Activated effector memory CD4-positive, alpha-beta T cell treated with anti-CD3 and anti-CD28 coated beads, Interleukin-2, amount 50 U/mL, for 16 hours (primary cell): ENCODE measurements at places on chromosomes 11 and 22.

GRCh38 chr11:67601098-67601497 lies 5.6 kb upstream of the NDUFV1 start:
- no peak for DNase-seq

DNA sequence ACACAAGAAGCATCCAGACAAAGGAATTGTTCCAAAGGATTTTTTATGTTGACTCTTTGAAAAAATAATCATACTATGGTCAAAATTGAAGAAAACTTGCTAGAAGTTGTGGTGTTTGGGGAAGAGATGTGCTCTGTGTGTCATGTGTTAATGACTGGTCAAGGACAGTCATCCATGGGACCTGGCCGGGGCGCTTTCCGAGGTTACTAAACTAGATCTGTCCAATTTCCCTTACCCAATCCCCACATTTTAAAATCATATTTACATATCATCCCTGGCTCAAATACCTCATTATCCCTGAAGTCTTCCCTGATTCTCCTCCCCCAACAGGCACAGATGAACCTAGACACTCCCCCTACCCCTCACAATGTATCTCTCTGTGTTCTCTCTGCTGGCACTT lies 289.4 kb downstream of the TENM4 start:
- DNase-seq: no peak

DNA sequence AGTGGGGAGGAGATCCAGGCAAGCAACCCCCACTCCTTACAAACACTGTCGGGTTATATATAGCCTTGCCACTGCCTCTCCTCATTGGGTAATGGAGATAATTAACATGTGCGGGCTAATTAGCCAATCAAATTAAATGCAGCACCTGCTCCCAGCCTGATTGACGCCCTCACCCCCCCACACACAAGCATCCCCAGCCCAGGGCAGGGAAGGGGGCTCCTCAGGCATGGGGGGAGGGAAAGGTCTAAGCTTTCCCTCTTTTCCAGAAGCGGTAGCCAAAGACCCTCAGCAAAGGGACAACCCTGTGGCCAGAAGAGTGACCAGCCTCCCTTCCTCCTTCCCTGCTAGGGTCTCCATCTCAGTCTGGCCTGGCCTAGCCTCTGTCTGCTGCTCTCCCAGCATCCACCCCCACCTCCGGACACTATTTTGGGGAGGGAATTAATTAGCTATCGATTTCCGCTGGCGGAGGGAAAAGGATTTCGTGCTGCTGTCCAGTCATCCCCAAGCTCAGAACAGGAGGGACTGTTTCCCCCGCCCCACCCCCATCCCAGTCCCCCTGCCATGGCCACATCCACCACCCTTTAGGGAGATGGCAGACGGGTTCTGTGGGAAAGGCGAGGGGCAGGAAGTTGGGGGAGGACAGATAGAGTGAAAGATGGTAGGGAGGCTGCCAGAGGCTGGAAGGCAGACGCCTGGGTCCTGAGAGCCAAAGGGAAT lies 7.1 kb downstream of the NRXN2 start:
- no peak for DNase-seq

DNA sequence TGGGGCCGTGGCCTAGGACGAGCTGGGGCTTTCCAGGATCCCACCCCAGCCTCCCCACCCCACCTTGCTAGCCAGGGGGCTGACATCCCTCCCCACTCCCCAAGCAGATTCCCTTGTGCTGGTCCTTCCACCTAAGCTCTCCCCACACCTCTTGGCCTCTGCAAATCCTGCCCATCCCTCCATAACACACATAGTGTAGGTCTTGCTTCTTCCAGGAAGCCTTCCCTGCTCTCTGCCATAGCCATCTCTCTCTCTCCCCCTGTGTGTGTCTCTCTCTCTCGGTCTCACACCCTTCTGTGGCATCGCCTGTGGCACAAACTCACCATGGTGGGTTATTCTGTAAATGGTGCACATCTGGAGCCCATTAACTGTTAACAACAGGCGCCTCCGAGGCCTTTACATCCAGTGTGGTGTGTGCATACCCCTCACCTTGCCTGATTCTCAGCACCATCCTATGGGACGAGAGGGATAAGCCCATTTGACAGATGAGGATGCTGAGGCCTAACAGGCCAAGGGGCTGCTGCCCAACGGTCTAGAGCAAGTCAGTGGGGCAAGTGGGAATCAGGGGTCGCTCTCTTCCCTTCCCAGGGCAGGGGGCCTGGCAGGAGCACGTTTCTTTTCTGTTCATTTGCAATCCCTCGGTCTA lies 22.2 kb upstream of the PICK1 start:
- no peak for DNase-seq

DNA sequence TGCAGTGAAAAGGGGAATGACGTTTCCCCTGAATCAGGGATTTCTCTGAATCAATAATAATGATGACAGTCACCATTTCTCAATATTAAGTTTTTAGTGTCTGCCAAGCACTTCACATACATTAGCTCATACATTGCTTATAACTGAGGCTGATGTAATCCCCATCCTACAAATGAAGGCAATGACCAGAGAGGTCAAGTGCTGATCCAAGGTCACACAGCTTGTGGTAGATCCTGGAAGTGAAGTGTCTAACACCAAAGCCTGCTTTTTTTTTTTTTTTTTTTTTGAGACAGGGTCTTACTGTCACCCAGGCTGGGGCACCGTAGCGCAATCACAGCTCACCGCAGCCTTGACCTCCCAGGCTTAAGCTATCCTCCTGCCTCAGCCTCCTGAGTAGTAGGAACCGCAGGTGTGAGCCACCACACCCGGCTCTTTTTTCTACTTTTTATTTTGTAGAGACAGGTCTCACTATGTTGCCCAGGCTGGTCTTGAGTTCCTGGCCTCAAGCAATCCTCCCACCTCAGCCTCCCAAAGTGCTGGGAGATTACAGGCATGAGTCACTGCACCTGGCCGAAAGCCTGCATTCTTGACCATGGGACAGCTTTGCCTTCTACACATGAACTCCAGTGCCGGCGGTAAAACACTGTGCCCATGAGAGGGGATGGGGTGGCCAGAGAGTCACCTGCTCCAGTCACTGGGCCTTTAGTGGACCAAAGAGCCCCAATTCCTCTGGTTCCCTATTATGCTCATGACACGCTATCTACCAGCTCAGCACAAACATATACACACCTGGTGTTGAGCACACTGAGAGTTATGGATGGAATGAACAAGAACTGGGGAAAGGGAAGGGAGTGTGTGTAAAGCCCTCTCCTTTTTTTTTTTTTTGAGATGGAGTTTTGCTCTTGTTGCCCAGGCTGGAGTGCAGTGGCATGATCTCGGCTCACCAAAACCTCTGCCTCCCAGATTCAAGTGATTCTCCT lies 17.4 kb downstream of the ARHGAP1 start:
- DNase-seq: no peak

- DNase-seq: no peak
Measured at GRCh38 chr11:35116762-35117640, 22.0 kb upstream of the CD44 start.

GRCh38 chr11:72405009-72405408 lies 29.3 kb downstream of the CLPB start:
- DNase-seq: no peak

- DNase-seq: no peak
Measured at GRCh38 chr11:118870396-118871343, 13.0 kb upstream of the CXCR5 start.

DNA sequence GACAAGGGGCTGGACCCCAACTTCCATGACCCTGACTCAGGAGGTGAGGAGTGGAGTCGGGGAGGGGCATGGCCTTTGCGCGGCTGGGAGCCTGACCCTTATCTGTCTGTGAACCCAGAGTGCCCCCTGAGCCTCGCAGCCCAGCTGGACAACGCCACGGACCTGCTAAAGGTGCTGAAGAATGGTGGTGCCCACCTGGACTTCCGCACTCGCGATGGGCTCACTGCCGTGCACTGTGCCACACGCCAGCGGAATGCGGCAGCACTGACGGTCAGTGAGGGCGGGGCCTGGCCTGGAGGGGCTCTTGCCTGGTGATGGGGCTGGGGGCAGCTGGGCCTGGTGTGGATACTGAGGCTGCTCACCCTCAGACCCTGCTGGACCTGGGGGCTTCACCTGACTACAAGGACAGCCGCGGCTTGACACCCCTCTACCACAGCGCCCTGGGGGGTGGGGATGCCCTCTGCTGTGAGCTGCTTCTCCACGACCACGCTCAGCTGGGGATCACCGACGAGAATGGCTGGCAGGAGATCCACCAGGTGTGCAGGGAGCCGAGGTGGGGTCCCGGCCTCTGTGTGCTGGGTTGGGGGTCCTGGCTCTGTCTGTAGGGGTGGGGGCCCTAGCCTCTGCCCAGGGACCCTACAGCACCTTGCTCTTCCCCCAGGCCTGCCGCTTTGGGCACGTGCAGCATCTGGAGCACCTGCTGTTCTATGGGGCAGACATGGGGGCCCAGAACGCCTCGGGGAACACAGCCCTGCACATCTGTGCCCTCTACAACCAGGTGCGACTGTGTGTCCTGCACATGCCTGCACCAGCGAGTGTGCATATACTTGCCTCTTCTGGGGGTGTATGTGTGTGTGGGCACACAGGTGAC lies 6.3 kb downstream of the SHANK3 start:
- peak; percentile 49 for DNase-seq

DNA sequence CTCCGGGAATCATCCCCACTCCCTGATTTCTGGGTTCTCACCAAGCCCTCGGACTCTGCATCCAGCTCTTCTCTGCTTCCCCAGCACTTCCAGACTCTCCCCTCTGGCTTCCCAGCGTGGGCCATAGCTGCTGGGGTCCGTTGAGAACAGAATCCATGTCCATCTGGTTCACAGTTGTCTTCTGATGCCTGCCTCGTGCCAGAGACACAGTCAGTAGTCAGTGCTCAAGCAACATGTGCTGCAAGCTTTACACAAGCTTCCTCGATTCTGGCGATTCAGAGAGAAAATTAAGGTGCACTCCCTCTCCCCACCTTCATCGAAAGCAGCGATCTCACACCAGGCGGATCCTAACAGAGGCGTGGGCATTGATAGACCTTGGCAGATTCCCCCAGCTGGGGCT lies 495.5 kb downstream of the TBC1D22A start:
- DNase-seq: no peak

DNA sequence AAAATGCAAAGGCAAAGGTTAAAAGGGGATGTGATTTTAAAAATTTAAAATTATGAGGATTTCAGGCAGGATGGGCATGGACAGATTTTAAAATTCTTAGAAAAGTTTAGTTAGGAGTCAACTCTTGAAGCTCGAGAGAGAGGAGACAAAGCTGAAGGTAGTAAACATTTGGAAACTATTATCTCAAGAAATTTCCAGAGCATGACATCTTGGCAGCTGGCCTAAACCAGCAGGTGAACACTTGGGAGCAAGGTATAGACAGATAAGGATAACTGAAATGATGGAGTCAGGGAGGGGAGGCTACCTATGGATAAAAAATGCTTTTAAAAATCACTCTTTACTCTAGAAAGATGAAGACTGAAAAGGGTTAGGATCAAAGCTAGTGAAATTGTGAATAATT lies 13.7 kb downstream of the POU2AF3 start:
- DNase-seq: no peak

DNA sequence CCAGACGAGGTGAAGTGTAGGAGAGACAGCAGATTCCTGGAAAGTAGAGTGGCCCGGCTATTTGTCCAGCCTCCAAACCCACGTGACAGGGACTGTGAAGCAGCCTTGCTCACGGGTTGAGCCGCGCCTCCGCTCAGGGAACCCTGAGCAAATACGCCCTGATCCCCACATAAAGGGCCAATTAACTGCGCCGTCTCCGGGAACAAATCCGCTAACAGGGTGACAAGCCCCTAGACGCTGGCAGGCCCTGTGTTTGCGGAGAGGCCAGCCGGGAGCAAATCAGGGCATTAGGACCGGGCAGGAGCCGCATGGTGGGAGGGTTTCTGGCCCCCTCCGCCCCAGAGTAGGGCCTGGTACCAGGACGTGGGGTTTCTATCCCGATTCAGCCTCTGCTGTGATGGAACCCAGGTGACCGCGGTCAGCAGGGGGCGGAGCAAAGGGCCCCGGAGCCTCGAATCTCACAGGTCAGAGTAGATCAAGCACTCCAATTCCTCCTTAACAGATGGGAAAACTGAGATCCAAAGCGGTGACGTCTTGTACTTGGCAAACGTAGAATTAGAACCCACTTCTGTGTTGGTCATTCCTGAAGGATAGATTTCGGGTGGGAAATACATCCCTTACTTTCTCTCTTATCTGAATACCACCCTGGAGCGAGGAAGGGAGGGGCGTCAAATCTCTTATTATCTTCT lies 2.0 kb upstream of the ROBO3 start:
- peak; percentile 59 for DNase-seq

DNA sequence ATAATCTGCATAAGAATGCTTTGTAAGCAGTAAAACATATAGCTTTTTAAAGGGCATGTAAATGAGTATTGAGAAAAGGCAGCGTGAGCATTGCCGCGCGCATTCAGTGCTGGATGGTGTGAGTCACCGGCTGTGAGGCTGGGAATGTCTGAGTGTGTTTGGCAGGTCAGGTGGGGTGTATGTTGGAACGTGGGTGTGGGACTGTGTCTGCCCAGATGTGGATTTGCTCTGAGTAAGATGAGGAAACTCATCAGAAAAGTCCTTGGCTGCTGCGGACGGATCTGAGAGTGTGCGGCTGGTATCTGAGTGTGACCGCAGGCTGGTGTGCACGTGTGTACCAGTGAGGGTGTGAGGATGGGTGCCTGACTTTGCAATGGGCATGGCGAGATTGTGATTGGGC lies 66.2 kb upstream of the NECTIN1 start:
- no peak for DNase-seq

GRCh38 chr11:62671236-62671607 lies 251 bp upstream of the UQCC3 start:
- no peak for DNase-seq

GRCh38 chr22:45212306-45212709 lies 28.4 kb downstream of the KIAA0930 start:
- DNase-seq: no peak

DNA sequence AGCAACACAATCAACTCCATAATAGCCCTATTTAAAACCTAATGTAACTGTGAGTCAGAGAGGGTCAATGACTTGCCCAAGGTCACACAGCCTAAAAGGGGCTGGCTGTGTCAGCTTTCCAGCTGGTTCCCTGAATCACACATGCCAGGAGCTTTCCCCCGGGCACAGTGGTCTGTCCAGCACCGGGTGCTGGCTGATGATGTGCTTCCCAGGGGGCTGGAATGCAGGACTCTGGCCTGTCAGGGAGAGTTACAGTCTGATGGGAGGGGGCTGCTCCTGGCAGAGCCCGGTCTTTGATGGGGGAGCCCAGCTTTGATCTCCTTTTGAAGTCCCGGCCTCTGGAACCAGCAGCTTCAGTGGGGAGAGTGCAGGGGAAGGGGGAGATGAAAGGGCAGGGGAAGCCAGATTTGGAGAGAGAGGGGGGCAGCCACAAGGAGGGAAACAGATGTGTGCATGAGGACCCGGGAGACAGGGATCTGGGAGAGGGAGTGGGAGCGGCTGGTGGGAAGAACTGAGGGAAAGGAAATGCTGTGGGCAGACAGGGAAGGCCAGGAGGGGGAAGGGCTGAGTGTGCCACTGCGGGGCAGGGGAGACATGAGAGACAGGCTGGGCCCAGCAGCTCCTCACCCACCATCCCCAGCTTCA lies 102.7 kb downstream of the NECTIN1 start:
- DNase-seq: no peak

GRCh38 chr11:4105916-4106315 lies 11.3 kb downstream of the RRM1 start:
- DNase-seq: no peak

GRCh38 chr11:120659076-120659475 lies 147.5 kb downstream of the GRIK4 start:
- DNase-seq: no peak
